ENCODE measurements at places on chromosomes 5 and 9. TPM values are rescaled to one million over a fixed set of nuclear protein-coding genes. Genes with fewer than 3 reads are reported as not detected.

CCL28 gene
- 29.2 TPM for total RNA-seq

UBAP1 gene
- total RNA-seq = 41.3 TPM

CEL gene
- 0.46 TPM for total RNA-seq

OR2V1 gene
- not detected for total RNA-seq

FBP2 gene
- not detected for total RNA-seq

TARS1 gene
- 96.6 TPM for total RNA-seq

FBLL1 gene
- total RNA-seq = not detected

CIZ1 gene
- total RNA-seq = 58.5 TPM

PCDHGB5 gene
- total RNA-seq = 21.2 TPM

ARAP3 gene
- total RNA-seq = 5.4 TPM

CTXN3 gene
- total RNA-seq = not detected

CNTNAP3B gene
- total RNA-seq = 32.7 TPM

RNF183 gene
- total RNA-seq = not detected

PCDHB8 gene
- 0.67 TPM for total RNA-seq

LCP2 gene
- total RNA-seq = 7.3 TPM

IFNA21 gene
- not detected for total RNA-seq

ESM1 gene
- 0.40 TPM for total RNA-seq

SNAPC3 gene
- 51.3 TPM for total RNA-seq

GM2A gene
- total RNA-seq = 20.5 TPM

TPM2 gene
- total RNA-seq = 45.4 TPM

RBM27 gene
- 24.7 TPM for total RNA-seq

ANKRD34B gene
- total RNA-seq = not detected

FCN2 gene
- 16.5 TPM for total RNA-seq

ARHGEF37 gene
- 5.4 TPM for total RNA-seq

PLEKHG4B gene
- total RNA-seq = 5.5 TPM

ARL14EPL gene
- total RNA-seq = not detected

CNTFR gene
- 13.9 TPM for total RNA-seq

SLC36A3 gene
- total RNA-seq = not detected

DIPK1B gene
- total RNA-seq = 22.8 TPM

PDE6A gene
- not detected for total RNA-seq

BNIP1 gene
- total RNA-seq = 15.3 TPM

OTULINL gene
- total RNA-seq = 10.5 TPM

PCDHA9 gene
- 0.33 TPM for total RNA-seq

PCDHGA7 gene
- total RNA-seq = 7.0 TPM

HCN1 gene
- 0.20 TPM for total RNA-seq

CFAP77 gene
- 0.44 TPM for total RNA-seq

C1QTNF3 gene
- 12.3 TPM for total RNA-seq

ZNF454 gene
- 4.2 TPM for total RNA-seq

NMUR2 gene
- total RNA-seq = 0.42 TPM

C8G gene
- total RNA-seq = not detected

SLC34A1 gene
- total RNA-seq = not detected

CAMK4 gene
- 0.45 TPM for total RNA-seq

MARVELD2 gene
- total RNA-seq = 61.8 TPM

TSSK1B gene
- total RNA-seq = 0.25 TPM

TLX3 gene
- total RNA-seq = not detected

GABRP gene
- not detected for total RNA-seq

OR1J2 gene
- total RNA-seq = not detected

HAVCR2 gene
- 3.4 TPM for total RNA-seq

TMEM8B gene
- total RNA-seq = 15.0 TPM

SCGB3A2 gene
- not detected for total RNA-seq

LRRC70 gene
- 15.3 TPM for total RNA-seq

C5orf58 gene
- not detected for total RNA-seq

CCNJL gene
- total RNA-seq = 9.8 TPM

PLPP6 gene
- total RNA-seq = 11.1 TPM

WDR41 gene
- 63.9 TPM for total RNA-seq

FOXD4L3 gene
- not detected for total RNA-seq

GARNL3 gene
- total RNA-seq = 22.8 TPM

BTNL9 gene
- total RNA-seq = 25.0 TPM

SLC45A2 gene
- not detected for total RNA-seq

Measured in thyroid gland (tissue), 4 donors.